ENCODE measurements at places on chromosomes 6 and 20. TPM values are rescaled to one million over a fixed set of nuclear protein-coding genes. Genes with fewer than 3 reads are reported as not detected.

DNA sequence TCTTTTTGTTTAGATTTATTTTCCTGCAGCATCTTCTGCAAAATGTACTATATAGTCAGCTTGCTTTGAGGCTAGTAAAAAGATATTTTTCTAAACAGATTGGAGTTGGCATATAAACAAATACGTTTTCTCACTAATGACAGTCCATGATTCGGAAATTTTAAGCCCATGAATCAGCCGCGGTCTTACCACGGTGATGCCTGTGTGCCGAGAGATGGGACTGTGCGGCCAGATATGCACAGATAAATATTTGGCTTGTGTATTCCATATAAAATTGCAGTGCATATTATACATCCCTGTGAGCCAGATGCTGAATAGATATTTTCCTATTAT lies 3.2 kb downstream of the FOXC1 start:
- no peak for DNase-seq

GRCh38 chr6:75234126-75234865 lies 9.3 kb downstream of the COX7A2 start:
- DNase-seq = no peak

PI16 gene
- 47.4 TPM for total RNA-seq

SLC52A3 gene
- total RNA-seq = 1.0 TPM

GRCh38 chr20:25296094-25297093 lies 48.5 kb downstream of the PYGB start:
- no peak for DNase-seq

DNA sequence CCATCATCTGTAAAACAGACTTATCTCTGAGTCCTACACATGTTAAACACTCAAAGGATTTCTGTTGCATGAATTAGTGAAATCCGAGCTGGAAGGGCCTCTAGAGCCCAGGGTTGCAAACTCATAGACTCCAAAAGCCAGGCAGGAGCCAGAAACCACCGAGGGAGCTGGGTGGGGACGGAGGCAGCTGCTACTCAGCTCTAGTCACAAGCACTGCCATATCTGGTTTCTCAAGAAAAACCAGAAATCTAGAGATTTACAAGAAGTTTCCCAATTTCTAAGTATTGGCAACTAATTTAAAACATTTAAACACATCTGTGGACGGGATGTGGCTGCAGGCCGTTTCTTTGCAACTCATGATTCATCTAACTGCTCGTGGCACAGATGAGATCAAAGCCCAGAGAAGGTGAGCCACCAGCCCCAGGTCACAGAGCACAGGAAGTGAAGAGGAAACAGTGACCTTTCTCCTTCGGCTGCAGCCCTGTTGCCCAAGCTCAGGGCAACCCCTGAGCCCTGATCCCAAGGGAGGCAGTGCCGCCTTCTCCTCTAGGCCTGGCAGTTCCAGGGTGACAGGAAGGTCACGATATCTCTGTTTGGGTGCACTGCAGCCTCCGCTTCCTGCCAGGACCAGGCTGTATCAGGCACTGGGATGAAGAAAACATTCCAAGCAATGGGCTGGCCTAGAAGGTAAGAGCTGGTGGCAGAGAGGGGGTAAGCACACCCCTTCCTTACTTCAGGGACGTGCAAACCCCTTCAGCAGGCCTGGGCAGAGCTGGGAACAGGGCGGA lies 26.4 kb upstream of the PTGIS start:
- DNase-seq = no peak

GRIK2 gene
- 92.4 TPM for total RNA-seq

DNA sequence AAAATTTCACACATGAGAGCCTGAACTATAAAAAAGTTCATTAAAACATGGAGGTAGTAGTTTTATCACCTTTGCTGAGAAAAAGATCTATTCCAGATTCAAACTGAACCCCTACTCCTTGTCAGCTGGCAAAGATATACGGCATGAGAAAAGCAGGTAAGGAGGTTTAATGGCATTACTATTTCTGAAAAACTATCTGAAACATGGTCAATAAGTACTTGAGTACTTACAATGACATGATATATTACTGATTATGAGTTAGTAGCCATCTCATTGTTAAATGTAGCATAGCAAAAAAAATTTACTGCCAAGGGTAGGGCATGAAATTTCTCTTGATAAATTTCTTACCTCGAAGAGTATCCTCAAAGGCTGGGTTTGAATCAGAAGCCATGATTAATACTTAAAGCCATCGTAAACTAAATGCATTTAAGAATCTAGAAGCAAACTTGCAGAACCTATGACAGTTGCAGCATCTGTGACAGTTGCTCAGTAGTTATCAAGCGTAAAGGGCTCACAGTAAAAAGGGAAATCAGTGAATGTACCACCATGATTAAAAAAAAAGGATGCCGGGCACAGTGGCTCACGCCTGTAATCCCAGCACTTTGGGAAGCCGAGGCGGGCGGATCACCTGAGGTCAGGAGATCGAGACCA lies 8.7 kb downstream of the SLC17A5 start:
- DNase-seq = peak; percentile 33
